Dorsolateral prefrontal cortex (tissue), 122 donors: ENCODE measurements at places on chromosomes 11 and 22. TPM values are rescaled to one million over a fixed set of nuclear protein-coding genes. Genes with fewer than 3 reads are reported as not detected.

Gene MFNG
- 9.7 TPM for total RNA-seq

Gene UBTFL1
- not detected for total RNA-seq

Gene RIBC2
- total RNA-seq, result 1.2 TPM

Gene TMEM135
- 41.8 TPM for total RNA-seq

Gene GGTLC2
- total RNA-seq, result 0.53 TPM

Gene BEST1
- 28.1 TPM for total RNA-seq

Gene HOATZ
- total RNA-seq, result not detected

Gene GRIK4
- total RNA-seq, result 20.9 TPM

Gene KRTAP5-1
- total RNA-seq, result not detected

Gene ANKK1
- 0.92 TPM for total RNA-seq

Gene RAG2
- not detected for total RNA-seq

Gene FOLR1
- total RNA-seq, result not detected

Gene LRRC74B
- 0.60 TPM for total RNA-seq

Gene GRAMD4
- 58.3 TPM for total RNA-seq

Gene MPZL2
- total RNA-seq, result 1.7 TPM

Gene MYBPC3
- not detected for total RNA-seq

Gene ATL3
- 28.9 TPM for total RNA-seq

Gene PCF11
- 69.5 TPM for total RNA-seq

Gene CEP126
- 34.0 TPM for total RNA-seq

Gene OR4A16
- total RNA-seq, result not detected

Gene MYO7A
- total RNA-seq, result 8.1 TPM

Gene HYLS1
- total RNA-seq, result 8.9 TPM

Gene MB
- total RNA-seq, result 0.64 TPM

Gene P2RY6
- 1.4 TPM for total RNA-seq

Gene VWA5A
- 24.6 TPM for total RNA-seq
